ENCODE measurements at places on chromosomes 4 and X.

DNA sequence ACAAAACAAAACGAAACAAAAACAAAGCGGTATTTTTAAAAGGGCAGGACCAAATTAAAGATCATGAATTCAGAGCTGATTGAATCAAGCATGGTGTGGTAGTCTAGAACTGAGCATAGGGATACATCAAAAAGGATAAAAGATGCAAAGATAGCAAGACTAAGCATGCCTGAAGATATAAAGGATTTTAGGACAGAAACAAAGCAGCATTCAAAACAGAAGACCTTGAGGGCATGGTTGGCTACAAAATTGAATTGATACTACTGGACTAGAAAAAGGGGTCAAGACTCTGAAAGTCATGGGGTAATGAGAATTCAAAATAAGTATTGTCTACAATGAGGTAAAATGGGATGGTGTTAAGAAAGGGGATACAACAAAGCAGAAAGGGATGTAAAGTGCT lies 41.6 kb downstream of the RAB33A start:
- no peak for DNase-seq

DNA sequence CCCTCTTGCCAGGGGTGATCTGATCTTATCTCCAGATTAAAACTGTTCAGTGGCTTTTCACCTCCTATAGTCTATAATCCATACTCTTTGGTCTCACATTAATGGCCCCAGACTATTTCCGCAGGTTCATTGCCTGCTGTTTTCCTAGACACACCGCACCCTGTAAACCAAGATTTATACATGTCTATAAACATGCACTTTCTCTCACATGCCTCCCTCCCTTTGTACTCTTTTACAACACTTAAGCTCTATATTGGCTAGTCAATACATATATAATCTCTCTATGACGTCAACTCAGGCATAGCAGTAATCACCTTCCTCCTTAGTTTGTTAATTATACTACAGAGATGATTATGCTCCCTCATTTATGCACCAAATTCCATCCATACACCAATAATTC lies 170.9 kb upstream of the NAP1L5 start:
- DNase-seq: no peak

DNA sequence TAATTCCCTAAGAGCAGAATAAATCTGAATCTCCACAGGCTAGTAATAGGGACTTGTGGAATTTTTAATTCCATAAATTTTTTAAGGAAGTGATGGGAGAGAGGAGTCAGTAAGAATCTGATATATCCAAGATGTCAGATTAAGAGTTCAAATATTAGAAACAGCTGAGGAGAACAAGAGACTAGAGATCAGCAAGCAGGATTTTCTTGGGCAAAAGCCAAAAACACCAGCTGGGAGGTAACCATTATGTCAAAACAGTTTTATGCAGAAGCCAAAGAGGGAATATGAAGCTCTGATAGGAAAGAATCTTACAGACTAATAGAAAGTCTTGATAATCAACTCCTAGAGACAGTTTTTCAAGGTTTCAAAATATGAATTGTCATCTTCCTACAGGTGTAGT lies 72.2 kb upstream of the RBPJ start:
- no peak for DNase-seq

DNA sequence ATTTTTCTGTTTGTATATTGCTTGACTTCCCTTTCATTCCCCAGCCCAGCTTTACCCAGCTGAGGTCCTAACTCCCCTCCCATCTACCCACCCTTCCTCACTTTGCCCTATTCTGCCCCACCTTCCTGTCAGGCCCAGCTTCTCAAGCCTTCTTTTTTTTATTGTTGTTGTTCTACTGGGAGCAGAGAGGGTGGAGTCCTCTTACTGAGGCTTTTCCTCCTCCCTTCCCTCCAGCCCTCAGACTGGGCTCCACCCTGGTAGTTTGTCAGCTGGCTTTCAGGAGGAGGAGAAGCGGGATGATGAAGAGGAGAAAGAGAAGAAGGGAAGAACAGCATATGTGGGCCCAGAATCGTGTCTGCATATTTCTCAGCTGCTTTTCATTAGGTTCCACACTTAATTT lies 3.2 kb upstream of the KLF8 start:
- no peak for DNase-seq

DNA sequence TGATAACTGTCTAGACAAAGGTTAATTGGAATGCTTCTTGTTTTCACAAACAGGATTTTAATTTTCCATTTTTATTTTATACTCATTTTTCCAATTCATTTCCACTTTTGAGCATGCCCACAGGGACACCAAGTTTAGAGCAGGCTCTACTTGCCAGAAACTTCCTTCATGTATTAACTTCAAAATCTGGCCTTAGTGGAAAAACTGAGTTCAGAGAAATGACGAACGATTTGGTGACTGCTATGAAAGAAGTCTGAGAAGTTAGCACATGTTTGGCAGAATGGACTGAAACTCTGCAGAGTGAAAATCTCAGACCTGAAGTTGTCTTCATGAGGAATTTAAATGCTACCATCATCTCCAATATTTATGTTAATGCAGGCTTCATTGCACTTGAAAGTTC lies 214.1 kb downstream of the THOC2 start:
- DNase-seq: no peak

DNA sequence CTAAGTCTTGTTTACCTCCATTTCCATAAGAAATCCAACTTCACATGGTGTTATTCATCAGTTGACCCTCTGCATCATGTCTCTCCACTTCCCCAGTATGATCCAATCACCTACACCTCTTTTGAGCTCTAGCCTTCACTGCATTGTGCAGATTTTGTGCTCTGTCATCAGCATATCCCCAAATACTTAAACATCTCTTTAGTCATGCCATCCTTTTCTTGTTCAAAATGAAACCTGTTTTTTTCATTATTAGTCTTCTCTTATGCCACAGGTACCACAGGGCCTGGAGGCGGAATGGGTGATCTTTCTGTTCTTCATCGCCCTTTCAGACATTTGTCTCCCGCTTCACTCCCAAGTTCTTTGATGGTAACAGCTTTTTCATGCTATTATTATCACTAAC lies 382.7 kb upstream of the GALNTL6 start:
- DNase-seq: no peak

GRCh38 chr4:6318206-6318605 lies 48.6 kb downstream of the WFS1 start:
- DNase-seq: no peak

- DNase-seq: no peak
Observed at GRCh38 chr4:164011791-164012190, 517.3 kb downstream of the TMA16 start.

GRCh38 chrX:53605004-53605403 lies 81.5 kb downstream of the HUWE1 start:
- no peak for DNase-seq

DNA sequence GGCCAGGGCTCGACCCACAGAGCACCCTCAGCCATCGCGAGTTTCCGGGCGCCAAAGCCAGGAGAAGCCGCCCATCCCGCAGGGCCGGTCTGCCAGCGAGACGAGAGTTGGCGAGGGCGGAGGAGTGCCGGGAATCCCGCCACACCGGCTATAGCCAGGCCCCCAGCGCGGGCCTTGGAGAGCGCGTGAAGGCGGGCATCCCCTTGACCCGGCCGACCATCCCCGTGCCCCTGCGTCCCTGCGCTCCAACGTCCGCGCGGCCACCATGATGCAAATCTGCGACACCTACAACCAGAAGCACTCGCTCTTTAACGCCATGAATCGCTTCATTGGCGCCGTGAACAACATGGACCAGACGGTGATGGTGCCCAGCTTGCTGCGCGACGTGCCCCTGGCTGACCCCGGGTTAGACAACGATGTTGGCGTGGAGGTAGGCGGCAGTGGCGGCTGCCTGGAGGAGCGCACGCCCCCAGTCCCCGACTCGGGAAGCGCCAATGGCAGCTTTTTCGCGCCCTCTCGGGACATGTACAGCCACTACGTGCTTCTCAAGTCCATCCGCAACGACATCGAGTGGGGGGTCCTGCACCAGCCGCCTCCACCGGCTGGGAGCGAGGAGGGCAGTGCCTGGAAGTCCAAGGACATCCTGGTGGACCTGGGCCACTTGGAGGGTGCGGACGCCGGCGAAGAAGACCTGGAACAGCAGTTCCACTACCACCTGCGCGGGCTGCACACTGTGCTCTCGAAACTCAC lies 3.6 kb downstream of the MID1IP1 start:
- no peak for DNase-seq

DNA sequence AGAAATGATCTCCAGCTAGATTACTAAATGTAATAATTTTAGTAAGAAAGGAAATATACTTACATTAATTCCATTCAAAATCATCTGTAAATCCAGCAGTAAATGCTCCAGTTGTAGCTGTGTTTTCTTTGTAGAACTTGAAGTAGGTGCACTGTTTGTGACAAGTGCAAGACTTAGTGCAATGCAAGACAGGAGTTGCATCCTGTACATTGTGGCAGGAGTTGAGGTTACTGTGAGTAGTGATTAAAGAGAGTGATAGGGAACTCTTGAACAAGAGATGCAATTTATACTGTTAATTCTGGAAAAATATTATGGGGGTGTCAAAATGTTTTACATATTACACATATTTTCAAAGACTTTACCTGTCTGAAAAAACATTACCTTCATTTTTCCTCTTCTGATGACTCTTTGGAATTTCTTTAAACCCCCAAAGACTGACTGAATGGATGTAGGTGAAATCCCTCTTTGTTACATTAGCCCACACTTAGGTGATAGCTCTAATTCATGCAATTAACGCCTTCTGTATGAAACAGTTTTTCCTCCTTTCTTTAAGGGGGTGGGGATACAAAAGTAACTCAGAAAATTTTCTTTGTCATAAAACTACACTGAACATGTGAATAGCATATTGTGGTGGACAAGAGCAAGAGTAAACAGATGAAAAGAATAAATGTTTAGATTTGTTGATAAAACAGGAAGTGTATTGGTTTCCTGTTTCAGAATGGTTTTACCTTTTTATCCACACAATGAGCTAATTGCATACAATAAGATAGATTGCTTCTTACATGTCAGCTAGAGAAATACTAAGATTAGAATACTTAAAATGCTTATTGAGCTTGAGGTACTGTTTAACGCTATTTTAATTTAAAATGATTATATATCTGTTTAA lies at the start of gene IL2:
Gene IL2 (minus strand): TSS at position 495 of the 886 bp plus-strand sequence. CDS start 285 bp downstream, at position 210.
- DNase-seq: no peak

- DNase-seq: no peak
Observed at GRCh38 chr4:26751838-26752237, 108.8 kb upstream of the STIM2 start.

DNA sequence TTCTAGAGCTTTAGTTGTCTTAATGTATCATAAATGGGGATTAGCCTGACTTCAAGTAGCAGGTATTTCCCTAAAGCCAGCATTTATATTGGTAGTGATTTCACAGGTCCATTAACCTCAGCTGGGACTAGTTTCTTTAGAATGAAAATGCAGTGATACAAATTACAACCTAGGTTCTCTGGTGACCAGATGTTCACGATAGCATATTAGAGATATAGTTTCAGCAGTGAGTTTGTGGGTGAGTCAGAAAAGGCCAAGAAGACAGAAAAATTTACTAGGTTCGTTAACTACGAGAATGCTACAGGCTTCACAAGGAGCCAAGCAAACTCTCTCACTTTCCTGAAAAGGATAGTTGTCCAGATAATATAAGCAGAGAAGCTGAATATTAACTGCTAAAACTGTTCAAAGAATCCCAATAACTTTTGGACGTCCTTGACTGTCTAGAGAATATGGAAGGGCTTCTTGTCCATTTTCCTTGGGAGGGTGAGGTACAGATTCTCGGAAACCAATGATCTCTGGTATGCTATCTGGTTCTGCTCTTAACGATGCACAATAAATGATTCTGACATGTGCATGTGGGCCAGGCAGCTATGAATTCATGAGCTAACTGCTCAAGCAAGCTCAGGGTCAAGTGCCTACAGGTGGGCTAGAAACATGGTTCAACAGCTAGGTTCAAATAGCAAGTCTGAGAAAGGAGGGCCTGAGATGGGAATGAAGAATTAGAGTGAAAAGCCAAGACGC lies 6.0 kb upstream of the SPCS3 start:
- no peak for DNase-seq

GRCh38 chrX:131617182-131617581 lies 73.3 kb downstream of the OR13H1 start:
- no peak for DNase-seq

GRCh38 chr4:175929932-175930331 lies 117.9 kb upstream of the GPM6A start:
- DNase-seq: no peak

- peak; percentile 44 for DNase-seq
Observed at GRCh38 chr4:143358923-143359643, 22.4 kb downstream of the GAB1 start.

DNA sequence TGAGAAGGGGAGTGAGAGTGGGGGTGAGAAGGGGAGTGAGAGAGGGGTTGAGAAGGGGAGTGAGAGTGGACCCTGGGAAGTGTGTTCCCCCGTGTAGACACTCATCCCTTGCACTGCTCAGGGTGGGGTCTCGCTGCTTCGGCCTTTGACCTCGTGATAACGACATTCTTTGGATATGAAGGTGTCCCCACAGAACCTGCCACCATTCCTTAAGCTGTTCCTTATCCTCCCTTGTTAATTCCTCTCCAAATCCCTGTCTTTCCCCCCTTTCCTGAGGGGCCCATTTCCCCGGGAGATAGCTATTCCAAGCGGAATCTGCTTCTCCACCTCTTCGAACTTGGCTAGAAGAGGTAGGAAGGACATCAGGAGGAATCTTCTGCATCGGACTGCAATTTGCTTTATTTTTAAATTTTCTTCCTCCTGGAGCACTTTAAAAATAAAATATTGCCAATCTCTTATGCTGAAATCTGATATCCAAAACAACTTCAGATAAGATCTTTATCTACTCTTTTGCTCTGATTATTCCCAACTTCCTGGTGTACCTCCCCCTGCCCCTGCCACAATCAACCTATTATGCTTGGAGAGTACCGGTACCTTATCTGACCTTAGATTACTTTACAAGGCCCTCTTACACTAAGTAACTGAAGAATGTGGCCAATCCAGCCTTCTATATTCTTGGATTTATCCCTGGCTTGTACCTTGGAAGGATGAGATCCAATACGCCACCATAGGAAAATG lies 15.6 kb downstream of the TRIML1 start:
- no peak for DNase-seq

DNA sequence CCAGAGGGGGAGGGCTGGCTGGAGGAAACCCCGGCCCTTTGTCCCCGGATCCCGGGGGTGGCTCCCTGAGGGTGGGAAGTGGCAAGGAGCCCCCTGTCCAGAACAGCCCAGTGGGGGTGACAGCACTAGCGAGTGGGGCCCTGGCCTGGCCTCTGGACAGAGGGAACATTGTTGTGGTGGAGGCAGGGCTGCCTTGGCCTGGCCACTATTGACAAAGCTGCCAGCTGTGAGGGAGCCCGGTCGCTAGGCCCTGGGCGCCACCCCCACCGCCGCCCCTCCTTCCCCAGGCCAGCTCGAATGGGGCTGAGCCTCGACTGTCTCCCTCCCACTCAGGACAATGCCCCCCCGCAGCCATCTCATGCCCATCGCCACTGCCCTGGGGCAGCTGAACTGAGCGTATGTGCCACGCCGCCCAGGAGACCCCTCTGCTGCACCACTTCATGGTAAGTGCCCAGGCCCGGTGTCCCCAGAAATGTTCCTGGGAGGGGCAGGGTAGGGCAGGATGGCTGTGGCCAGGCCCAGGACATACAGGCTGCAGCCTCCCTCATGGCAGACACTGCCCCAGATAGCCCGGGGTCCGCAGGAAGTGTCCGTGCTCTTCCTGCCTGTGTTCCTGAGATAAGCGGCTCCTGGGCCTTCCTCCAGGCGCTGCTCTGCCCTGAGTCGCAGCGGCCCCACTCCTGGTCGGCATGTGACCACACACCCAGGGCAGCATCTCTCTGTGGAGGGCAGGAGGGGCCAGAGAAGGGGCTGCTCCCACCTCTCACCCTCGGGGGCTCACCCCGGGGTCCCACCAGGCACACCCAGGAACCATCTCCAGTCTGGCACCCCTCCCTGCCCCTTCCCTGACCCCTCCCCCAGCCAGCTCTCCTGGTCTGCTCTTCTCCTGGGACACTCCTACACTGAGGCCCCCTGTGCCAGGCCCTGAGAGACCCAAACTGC lies 1.4 kb downstream of the PLXNB3 start:
- no peak for DNase-seq

- DNase-seq: no peak
Observed at GRCh38 chr4:169724260-169724659, 33.5 kb downstream of the HPF1 start.
